Inflammatory macrophage (primary cell): ENCODE measurements at places on chromosomes 4 and X.

GRCh38 chrX:151151665-151152267, 24.6 kb upstream of the GPR50 start:
- peak; percentile 37 for DNase-seq

GRCh38 chrX:148854306-148854705, 353.9 kb downstream of the AFF2 start:
- DNase-seq: no peak

DNA sequence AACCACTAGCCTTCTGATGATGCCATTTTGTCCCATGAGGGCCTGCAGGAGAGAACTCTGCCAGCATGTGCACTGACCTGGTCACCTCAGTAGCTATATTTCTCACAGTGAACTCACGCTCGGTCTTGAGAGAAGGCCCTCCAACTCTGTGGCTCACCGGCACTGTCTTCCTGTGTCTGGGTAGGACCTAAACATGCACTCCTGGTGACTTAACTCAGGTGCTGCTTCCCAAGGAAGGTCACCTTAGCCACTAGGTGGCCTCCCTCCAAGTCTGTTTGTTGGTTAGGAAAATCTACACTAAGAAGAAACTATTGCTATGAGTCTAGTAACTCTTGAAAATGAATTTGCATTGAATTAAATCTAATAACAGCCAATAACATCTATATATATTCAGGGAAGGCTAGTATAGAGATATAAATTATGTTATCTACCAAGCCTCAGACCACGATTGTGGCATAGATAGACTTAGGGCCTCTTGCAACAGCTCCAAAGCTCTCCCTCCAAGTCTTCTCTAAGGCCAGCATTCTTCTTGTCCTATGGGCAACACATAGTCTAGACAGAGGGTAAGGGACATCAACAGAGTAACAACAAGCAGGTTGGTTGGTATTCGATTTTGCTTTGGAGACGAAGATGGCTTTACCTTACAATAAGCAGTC, 24.7 kb downstream of the TLR10 start:
- no peak for DNase-seq

DNA sequence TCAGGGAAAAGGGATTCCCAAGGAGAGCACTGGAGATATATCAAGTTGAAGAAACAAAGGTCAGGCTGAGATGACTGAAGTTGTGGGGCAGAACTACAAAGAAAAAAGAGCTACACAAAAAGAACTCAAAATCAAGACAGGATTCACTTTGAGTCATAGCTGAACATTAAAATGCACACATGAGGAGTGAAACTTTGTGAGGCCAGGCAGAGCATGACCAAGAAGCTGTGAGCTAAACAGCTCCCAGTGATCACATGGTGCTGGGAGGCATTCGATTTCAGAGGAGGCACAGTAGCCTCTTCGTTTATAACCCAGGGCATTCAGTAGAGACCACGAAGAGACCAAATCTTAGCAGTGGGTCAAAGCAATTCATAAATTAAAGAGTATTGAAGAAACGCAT, 145.3 kb downstream of the ATRX start:
- no peak for DNase-seq

- no peak for DNase-seq
Observed at GRCh38 chrX:18898492-18898891, 85.4 kb downstream of the PHKA2 start.

- DNase-seq: no peak
Observed at GRCh38 chrX:81054904-81055303, 146.8 kb downstream of the HMGN5 start.

DNA sequence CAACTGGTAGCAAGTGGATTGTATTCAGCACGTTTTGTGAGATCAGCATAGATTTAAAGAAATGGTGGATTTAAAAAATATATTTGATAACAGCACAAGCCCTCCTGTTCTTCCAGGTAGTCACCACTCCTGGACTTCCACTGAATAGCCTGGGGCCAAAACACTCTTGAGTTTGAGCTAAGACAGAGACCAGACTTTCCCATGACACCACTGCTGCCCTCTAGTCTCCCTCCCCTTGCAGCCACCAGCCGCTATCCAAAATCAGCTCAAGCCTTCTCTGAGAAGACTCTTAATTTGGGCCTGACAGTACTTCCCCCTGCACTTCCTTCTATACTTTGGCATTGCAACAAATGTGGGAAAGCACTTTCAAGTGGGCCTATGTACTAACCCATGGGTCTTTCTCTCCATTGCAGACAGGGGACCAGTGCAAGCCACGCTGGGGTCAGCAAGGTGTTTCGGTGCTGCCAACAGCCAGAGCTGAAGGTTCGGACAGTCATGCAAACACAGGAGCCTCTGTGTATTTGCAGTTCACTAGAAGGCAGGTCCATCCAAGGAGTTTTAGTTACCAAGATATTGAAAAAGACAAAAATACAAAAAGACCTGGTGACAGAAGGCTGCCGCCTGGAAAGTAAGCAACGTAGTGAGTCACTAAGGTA, 40.5 kb upstream of the KLHL13 start:
- no peak for DNase-seq

- DNase-seq: no peak
Observed at GRCh38 chr4:21655031-21655430, 293.5 kb downstream of the KCNIP4 start.

DNA sequence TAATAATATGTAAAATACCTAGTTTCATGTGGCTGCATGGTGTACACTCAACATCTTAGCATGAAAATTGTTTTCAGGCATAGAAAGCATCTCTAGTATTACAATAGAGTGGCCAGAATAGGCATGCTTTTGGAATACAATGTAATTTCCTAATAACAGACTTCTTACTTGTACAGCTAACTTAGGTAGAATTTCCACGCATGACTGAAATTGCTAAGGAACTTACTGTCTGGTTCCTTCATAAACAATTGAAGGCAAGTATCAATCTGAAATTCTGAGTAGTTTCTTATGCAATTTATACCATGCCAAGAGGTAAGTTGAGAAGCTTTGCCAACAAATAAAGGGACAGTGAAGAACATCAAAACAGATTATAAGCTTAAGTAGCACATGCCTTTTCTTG, 26.7 kb downstream of the SULT1E1 start:
- no peak for DNase-seq

DNA sequence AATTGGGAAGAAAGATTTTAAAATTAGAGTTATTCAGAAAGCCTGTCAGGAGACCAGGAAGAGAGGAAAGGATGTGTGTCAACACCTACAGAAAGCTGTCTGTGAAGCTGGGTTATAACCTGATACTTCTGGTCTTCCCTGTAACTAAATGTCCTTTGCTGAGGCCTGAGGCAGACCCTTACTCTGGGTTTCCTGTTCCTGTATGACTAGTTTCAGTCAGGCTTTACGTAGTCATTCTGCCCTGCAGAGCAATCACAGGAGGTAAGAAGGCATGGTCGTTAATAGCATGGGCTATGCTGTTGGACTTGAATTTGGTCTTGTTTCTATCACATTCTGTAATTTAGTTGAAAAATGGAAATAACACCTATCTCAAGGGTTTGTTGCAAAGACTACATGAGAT, 110.5 kb upstream of the IGFBP7 start:
- no peak for DNase-seq

GRCh38 chrX:87941841-87942240, 424.2 kb downstream of the KLHL4 start:
- no peak for DNase-seq

- DNase-seq: no peak
Observed at GRCh38 chr4:159071178-159071968, 31.5 kb upstream of the RAPGEF2 start.

- DNase-seq: no peak
Observed at GRCh38 chrX:14832586-14832985, 40.3 kb downstream of the FANCB start.

DNA sequence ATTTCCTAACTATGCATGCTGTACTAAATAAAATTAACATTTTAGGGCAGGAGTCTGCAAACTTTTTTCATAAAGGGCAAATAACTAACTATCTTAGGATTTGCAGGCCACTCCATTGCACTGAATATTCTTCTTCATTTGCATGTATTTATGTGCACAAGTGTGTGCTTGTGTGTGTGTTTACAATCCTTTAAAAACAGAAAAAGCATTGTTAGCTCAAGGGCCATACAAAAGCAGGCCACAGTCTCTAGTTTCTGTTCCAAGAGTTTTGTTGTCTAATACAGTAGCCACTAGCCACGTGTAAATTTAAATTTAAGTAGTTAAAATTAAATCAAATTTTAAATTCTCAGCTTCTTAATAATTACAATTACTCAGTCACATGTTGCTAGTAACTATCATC, 621.8 kb downstream of the TMA16 start:
- DNase-seq: no peak

GRCh38 chrX:107117993-107118321, 665 bp downstream of the RBM41 start:
- DNase-seq: peak; percentile 4

DNA sequence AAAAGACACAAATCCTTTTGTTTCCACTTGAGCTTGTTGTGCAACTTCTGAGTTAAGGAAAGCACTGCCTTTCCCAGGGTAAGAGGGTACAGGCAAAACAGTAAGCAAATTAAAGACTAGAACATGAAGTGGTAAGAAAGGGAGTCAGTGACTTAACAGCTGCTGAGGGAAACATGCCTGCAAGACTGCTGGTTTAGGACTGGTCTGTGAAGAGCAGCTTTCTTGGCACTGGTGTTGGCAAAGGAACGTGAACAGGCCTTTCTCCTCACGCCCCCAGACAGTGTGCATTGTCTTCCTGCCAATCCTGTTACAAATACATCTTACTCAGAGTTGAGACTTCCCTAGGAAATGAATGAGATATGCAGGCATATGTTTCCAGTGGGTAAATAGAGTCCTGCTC, 2.6 kb downstream of the LHFPL1 start:
- no peak for DNase-seq

DNA sequence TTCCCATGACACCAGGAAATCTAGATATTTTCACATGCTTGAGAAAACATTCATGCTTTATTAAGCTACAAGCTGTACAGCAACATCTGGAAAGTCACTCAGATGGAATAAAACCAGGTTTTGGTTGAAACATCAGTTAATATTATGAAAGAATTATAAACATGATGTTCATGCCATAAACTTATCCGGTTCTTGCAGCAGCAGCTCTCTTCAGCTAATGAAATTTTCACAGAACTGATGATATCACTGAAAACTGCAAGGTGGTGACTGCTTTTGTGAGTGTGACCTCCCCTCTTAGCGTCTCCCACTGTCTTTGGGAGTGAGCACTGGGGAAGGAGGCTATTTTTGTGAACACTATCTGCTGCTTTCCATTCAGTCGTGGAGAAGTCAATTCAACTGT, 56.9 kb downstream of the ARHGAP10 start:
- DNase-seq: no peak

DNA sequence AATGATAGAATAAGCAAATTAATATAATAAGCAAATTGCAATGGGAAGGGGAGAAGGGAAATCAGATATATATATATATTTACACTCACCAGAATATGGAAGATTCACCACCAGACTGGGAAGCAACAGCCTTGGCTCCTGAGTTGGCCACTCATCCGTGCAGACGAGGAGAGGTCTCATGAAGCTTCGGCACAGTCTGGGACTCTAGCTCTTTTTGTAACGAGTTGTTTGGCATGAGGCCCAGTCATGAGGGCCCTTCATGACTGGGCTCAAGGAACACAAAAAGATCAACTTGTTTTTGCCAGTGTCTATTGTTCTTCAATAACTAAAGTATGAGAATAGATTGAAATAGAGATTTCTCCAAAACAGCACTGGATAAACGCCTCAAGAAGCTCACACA, 176.4 kb downstream of the ADGRA3 start:
- no peak for DNase-seq

DNA sequence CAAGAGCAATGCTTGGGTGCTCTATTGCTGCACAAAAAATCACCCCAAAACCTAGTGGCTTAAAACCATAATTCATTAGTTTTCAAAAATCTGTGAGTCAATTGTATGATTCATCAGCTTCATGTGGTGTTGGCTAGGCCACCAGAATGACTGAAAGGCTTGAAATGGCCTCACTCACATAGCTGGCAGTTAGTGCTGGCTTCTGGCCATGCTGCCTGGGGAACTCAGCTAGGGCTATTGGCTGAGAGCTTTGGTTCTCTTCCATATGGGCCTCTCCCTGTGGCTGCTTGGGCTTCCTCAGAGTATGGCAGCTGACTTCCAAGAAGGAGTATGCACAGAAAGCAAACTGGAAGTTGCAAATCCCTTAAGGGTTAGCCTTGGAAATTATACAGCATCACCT, 3.1 kb upstream of the MTMR1 start:
- peak; percentile 33 for DNase-seq

DNA sequence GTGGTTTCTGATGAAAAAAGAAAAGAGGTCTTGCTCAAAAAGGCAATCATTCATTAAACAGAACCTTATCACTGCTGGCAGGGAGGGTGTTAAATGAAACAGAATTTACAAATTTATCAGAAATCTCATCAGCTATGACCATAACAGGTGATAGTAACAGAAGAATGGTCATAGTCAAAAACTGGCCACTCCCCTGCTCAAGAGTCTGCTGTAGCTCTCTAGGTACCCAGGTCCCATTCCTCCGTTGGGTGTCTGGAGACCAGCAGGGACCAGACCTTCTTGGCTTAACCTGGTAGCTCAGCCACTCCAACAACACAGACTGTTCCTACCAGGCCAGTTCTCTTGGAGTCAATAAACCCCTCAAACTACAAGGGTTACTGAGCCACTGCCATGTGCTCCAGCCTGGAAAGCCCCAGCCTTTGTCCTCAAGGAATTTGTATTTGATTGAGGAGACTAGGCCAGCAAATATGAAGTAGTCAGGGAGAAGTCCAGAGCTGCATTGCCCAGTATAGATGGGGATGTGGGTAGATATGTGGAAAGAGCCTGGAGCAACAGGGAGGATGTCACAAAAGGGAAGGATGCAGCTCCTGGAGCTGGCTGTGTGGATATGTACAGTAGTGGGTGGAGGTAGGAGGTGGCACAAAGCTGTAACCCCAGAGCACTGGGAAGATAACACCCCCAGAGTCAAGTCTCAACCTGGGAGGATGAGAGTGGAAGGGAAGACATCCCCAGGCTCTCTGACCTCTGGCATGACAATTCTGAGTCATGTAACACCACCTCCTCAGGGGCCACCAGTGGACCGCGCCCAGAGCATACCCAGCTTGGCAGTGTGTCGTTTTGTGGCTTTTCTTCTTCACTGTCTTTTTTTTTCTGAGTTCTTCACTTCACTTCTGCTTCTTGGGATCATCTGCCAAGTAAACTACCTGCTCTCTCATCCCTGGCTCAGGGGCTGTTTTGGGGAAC, 21.9 kb downstream of the RASL11B start:
- peak; percentile 76 for DNase-seq

GRCh38 chrX:74924449-74925224, 615 bp downstream of the NEXMIF start:
- DNase-seq: no peak

- peak; percentile 13 for DNase-seq
Observed at GRCh38 chr4:967113-968104, 6.0 kb downstream of the DGKQ start.
